Retina (tissue), 1 donor: ENCODE measurements at places on chromosomes 3 and 15.

DNA sequence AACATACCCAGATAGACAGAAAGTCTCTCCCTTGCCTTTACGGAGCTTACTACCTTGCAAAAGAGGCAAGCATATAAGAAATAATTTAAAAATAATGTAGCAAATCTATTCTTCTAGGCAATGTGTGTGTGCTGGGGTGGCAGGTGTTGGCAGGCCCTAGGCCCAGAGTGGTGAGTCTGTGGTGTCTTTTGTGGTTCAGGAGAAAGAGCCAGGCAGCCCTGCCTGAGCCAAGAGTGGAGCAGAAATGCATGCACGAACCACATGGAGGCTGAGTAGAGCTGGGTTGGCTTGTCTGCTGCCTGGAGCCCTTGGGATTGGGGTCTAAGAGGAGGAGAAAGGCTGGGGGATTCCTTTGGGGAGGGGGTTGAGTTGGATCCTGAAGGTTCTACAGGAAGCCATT, 70.2 kb upstream of the MYZAP start:
- no peak for DNase-seq

- DNase-seq = no peak
Observed at GRCh38 chr3:177983320-177983719, 552.9 kb upstream of the KCNMB2 start.

- no peak for DNase-seq
Observed at GRCh38 chr3:43779850-43780249, 89.1 kb downstream of the ABHD5 start.

- DNase-seq = no peak
Observed at GRCh38 chr15:52102463-52102862, 10.1 kb downstream of the BCL2L10 start.

- DNase-seq = no peak
Observed at GRCh38 chr3:127754411-127755304, 67.7 kb downstream of the MGLL start.

GRCh38 chr3:105791919-105792786, 76.7 kb downstream of the CBLB start:
- no peak for DNase-seq

DNA sequence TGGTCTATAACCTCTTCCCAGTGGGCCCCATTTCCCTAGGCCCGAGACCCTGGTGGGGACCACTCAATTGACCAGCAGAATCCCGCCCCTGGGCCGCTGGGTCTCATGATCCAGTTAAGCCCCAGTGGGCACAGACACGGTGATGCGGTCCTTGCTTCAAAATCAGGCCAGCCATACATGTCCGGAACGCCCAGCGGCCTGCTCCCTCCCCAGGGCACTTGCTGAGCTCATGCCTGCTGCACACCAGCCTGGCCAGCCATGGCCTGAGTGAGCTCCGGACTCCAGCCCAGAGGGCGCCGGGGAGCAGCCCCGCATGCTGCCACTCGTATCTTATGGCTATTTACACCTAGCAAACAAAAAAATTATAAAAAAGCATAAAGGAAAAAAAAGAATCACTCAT, 34.4 kb upstream of the IQSEC1 start:
- no peak for DNase-seq

DNA sequence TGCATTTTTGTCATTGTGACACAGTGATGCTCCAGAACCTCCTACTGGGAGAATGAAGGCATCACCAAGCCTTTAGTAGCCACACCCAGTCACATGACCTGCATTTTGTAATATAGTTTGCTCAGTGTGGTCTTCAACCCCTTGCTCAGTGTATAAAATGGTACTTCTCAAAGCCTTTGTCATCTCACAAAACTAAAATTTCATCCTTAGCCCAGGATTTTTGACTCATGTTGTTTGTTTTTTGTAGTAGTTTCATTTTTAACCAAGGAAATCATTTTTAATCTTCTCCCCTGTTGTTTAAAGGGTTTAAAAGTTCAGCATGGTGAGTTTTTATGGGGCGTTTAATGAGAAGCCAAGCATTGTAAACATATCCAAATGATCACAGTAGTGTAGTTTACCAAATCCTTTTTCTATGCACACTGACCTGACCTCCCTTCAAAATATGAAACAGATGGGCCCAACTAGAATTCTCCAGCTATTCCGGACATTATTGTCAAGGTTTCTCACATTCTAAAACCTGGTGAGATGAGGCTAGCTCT, 123.5 kb upstream of the IL12A start:
- no peak for DNase-seq

DNA sequence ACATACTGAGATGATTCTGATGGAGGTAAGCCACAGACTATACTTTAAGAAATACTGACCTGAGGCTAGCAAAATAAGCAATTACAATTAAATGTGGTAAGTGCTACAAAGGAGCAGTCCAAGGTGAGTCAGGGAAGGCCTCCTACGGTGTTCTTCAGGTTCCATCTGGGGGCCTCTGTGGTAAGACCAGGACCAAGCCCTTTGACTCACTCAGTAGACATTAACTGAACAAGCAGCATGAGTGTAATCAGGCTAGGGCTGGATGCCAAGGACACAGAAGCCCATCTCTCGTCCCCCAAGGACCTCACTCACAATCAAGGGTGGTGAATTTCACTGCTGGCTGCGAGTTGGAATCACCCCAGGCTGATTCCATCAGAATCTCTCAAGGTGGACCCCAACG, 37.3 kb downstream of the DZIP1L start:
- DNase-seq = no peak
